Fibroblast of skin of scalp (primary cell): ENCODE measurements at places on chromosomes 6 and 20.

DNA sequence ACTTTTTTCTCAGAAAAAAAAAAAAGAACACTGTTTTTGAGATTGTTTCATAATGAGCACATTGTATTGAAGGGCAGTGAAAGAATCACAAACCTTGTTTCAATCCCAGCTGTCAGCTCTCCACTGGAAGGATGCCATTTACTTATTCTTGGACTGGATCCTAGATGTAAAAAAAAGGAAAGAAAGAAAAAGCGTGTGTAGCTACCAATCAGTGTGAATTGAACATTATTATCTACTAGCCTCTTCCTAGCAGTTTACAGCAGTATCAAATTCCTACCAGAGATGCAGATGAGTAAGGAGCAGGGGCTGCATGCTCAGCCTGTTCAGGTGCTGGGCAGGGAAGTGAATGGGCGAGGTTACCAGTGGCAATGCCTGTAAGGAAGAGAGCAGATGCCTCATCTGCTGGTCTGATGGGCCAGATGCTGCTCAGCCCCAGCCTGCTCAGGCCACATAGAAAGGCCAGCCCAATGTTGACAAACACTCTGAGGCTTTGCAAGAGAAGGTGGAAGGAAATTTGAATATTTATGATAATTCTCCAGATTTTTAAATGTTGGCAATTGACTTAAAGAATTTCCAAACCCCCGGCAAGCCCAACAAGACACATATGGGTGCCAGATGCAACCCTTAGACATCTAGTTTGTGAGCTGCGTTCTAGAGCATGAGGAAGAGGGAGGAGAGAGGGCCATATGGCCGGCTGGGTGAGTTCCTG is 189.5 kb downstream of the IBTK start:
- DNase-seq = peak; percentile 77

GRCh38 chr6:72559067-72559466 is 62.8 kb upstream of the KCNQ5 start:
- no peak for DNase-seq

GRCh38 chr6:44675449-44675848 is 287.9 kb downstream of the CDC5L start:
- no peak for DNase-seq

DNA sequence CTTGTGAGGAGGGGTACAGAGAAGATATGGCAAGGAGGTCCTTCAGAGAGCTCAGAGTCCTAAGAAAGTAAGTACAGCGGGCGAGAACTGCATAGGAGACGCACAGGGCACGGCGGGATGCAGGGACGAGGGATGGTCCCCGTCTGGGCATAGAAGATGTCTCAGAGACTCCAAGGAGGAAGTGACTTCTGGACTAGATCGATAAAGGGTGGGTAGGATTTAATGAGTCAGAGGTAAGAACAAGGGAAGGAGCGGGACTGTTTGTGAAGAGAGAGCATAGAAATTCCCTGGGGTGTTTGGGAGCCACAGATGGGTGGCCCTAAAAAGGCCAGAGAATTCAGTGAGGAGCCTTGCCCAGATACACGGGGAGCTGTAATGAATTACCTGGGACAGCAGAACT is 69.1 kb downstream of the FAM120B start:
- DNase-seq = no peak

GRCh38 chr6:155887421-155887820 is 431.8 kb upstream of the NOX3 start:
- DNase-seq = no peak

DNA sequence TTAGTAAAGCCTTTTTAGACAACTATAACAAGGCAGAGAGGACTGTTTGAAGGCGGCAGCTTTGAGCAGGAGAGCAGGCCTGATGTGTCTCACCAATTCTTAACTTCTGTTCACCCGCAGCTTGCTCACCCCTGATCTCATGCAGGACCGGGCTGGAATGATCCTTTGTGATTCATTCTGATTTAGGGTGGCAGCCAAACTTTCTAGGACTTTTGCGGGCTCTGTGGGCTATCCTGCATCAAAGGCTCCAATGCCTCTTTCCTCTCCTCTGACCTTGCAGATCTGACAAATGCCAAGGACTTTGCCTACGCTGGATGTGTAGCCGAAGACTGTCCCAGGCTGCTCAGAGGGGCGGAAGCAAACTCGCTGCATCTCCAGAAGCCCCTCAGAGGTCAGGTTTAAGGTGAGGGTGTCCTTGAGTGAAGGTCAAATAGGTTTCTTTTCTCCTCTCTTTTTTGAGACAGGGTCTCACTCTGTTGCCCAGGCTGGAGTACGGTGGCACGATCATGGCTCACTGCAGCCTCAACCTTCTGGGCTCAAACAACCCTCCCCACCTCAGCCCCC is 72.3 kb downstream of the VEGFA start:
- no peak for DNase-seq

GRCh38 chr6:74117113-74117512 is 421.1 kb downstream of the CD109 start:
- no peak for DNase-seq

- no peak for DNase-seq
Measured at GRCh38 chr20:53517146-53517545, 76.5 kb downstream of the ZNF217 start.

DNA sequence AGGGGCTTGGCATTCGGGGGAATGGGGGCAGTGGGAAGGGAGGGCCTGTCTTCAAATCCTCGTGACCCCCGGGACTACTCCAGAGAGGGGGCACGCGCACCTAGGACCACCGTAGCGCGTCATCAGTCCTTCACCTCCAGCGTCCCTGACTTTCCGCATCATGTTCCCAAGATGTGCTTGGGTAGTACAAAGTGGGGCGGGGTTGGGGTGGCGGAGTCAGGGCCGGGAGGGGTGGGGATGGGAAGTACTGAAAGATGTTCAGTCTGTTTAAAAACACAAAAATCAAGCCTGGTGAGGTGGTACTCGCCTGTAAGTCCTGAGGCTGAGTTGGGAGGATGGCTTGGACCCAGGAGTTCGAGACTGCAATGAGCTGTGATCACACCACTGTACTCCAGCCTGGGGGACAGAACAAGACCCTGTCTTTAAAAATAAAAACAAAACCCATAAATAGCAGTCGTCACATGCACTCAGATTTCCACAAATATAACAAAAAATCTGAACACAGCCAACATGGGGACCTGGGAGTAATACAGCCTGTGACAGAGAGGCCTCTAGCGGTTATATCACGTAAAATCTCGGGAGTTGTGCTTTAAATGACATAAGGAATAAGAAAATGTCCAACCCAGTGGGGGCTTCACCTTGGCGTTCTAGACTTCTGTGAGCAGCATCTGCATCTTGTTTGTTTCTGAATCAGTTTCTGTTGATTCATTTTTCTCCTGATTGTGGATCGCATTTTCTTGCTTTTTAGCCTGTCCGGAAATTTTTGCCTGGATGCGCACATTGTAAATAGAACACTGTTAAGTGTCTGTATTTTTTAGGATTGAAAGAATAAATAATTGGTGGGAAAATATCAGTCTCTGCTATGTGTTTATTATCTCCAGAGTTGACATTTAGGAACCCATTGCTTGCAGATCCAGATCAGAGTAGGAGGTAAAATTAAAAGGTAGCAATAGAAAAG is 698 bp upstream of the LRP11 start:
- peak; percentile 75 for DNase-seq

GRCh38 chr6:80967609-80968008 is 784.9 kb downstream of the TENT5A start:
- DNase-seq = no peak

DNA sequence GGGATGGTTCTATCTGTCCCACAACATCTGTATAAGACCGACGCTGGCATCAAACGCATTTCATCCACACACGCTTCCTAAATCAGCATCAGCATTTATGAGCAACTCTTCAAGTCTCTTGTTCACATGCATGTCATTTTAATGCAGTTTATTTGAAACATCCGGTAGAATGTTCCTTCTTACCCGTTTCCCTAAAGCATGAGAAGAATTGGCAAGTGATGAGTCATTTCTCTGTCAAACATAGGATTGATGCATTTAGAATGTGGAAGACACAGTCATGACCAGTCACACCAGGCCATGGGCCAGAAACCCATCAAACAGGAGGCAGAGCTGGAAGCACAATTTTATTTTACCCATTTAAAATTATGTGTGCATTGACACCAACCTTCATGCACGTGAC is 122.8 kb downstream of the UST start:
- DNase-seq = peak; percentile 96

- DNase-seq = peak; percentile 48
Measured at GRCh38 chr20:17557675-17558006, 12.2 kb upstream of the DSTN start.

GRCh38 chr6:3314176-3314575 is 55.4 kb downstream of the PSMG4 start:
- no peak for DNase-seq

GRCh38 chr20:41453010-41453950 is 86.7 kb upstream of the EMILIN3 start:
- DNase-seq = no peak

GRCh38 chr20:4014031-4014474 is 1.3 kb downstream of the RNF24 start:
- peak; percentile 73 for DNase-seq

DNA sequence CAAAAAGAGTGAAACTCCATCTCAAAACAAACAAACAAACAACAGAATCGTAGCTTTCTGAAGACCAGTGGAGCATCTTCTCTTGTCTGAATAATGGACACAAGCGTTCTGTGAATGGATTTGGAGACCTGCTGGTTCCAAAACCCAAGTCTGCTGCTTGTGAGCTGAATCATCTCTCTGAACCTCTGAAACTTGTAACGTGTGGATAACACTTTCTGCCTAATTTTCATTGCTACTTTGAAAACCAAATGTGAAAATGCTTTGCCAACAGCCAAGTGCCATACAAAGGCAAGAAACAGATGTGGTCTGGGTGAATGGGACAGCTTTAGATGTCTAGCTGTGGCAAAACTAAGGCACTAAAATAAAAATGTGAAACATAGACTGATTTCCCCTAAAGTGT is 44.3 kb downstream of the PHACTR1 start:
- no peak for DNase-seq

- no peak for DNase-seq
Measured at GRCh38 chr6:11463398-11463780, 74.2 kb upstream of the TMEM170B start.

GRCh38 chr6:33427585-33428223 is 7.8 kb downstream of the SYNGAP1 start:
- DNase-seq = no peak

DNA sequence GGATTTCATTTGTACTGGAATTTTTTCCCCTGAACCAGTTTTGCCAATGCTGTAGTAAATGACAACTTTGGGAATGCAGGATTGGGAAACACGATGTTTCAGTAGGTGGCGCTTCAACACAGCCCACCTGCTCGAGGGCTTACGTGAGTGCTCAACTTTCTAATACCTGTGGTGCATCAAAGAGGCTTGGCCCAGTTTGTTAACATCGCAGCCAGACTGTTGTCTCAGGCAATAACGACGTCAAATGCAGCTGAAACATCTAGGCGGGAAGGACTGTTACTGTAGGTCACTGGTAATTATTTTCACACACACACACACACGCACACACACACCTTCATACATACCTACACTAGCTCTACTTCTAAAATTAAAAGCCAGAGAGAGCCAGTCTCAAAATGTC is 815.5 kb upstream of the SLC35B3 start:
- DNase-seq = peak; percentile 34

DNA sequence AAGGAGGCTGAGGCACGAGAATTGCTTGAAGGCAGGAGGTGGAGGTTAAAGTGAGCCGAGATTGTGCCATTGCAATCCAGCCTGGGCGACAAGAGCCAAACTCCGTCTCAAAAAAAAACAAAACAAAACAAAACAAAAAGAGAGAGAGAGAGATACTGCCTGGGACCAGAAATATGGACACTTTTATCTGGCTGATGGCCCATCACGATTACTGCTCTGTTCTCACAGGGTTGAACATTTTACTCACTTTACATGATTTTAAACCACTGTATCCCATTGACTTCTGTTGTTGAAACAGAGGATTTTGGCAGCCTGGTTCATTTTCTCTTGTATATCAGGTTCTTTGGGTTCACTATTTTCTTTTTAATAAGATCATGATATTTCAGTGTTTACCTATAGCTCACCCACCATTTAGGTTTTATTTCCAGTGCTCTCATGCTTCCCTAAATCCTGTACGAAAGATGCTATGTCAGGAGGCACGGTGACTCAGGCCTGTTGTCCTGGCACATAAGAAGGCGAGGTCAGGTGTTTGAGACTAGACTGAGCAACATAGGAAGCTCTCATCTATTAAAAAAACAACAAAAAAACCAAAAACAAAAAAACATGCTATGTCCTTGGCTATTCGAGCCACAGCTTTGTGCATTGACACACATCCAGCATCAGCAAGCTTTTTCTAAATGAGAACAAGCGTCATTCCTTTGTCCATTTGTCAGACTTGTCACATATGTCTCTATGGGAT is 34.5 kb upstream of the RREB1 start:
- DNase-seq = no peak

- no peak for DNase-seq
Measured at GRCh38 chr6:28941684-28942448, 18.1 kb upstream of the TRIM27 start.

GRCh38 chr20:41065716-41066115 is 37.1 kb downstream of the TOP1 start:
- no peak for DNase-seq

GRCh38 chr6:108071736-108072276 is 2.7 kb downstream of the OSTM1 start:
- no peak for DNase-seq

- no peak for DNase-seq
Measured at GRCh38 chr20:8213831-8214587, 81.9 kb downstream of the PLCB1 start.

GRCh38 chr6:137166247-137167098 is 7.0 kb downstream of the IL22RA2 start:
- DNase-seq = no peak
